ENCODE measurements at places on chromosomes 4 and X. TPM values are rescaled to one million over a fixed set of nuclear protein-coding genes. Genes with fewer than 3 reads are reported as not detected.

Gene UGT2A1
- 1.9 TPM for total RNA-seq

Gene FRMD7
- 0.36 TPM for total RNA-seq

Gene TREX2
- 42.1 TPM for total RNA-seq

Gene CFAP47
- total RNA-seq, result not detected

Gene NOP14
- total RNA-seq, result 23.4 TPM

Gene ADH5
- 83.9 TPM for total RNA-seq

Gene NEIL3
- total RNA-seq, result 2.4 TPM

Gene USP11
- 17.5 TPM for total RNA-seq

Gene SATL1
- total RNA-seq, result not detected

Gene EDA
- 5.6 TPM for total RNA-seq

Gene PRMT9
- 5.9 TPM for total RNA-seq

Gene MBTPS2
- 6.0 TPM for total RNA-seq

Gene TBX22
- not detected for total RNA-seq

Gene MTNR1A
- total RNA-seq, result not detected
